ENCODE measurements at places on chromosomes 1 and 21.

DNA sequence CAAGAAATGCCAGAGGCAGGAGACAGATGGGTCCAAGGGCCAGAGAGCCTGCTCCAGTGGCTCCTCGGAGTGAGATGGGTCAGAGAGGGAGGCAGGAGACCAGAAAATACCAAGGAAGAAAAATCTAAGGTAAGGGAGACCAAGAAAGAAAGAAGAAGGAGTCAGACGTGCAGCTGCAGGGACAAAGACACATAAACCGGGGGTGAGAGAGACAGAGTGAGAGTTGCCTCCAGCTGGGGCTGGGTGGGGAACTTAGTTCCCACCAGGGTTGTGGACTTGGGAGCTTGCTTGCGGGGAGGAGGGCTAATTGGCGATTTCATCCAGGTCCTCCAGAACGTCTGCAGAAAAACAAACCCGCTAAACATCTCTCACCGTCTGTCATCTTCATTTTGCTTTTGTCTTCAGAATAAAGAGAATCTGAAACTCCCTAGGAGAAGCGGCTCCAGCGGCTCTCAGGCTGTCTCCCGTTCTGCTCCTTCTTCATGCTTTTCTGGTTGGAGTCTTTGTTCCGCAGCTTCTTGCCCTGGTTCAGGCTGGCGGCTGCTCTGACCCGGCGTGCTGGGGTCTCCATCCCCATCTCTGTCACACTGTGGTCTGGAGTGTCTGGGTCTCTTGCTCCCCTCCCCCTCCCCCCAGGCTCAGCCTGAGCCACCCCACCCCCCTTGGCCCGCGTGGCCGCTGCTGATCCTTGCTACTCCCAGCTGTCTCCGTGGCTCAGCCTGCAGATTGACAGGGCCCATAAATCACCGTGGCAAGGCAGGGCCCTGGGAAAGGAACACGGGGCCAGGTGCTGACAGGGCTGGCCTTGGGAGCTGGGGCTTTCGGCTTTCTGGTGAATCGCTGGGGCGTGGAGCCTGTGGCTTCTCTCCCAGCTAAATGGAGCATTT, 66.6 kb downstream of the UBIAD1 start:
- peak; percentile 55 for DNase-seq

DNA sequence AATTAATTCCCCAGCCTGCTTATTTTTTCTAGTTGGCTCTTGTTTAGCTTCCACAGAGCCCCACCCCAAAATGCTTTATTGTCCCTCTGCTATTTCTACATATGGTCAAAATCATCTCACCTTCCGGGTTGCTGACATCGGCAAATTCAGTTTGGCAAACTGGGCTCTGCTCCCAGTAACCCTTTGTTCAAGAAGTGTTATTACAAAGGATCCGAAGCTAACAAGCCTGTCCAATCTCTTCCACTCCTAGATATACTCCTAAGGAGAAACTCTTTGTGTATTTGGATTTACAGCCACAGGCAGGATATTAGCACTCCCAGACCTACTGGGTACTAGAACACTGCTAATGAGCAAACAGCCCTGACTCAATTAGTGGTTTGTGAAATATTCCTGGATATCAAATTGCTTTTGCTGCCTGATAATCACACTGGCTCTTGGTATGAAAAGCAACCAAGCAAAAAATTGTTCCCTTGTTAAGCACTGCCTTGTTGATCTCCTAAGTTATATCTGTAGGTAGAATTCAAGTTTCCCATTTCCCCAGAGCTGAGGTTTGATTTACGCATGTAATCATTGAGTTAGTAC, 4.0 kb downstream of the JUN start:
- peak; percentile 21 for DNase-seq

DNA sequence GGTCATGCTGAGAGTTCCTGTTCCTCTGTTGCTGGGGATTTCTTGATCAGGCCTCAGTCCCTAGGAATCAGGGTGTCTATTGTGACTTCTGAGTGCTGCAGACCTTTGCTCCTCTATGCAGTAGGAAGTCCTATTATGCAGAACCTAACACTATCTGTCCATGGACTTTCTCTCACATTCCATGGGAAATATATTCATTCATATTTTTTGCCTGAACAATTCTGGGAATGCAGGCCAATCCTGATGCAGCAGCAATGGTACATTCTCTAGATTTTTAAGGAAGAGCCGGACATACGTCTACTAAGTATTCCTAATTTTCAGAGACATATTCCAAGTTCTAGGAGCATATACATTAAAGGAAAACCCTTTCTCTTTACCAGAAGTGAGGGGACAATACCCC, 61.1 kb upstream of the C1orf87 start:
- no peak for DNase-seq

DNA sequence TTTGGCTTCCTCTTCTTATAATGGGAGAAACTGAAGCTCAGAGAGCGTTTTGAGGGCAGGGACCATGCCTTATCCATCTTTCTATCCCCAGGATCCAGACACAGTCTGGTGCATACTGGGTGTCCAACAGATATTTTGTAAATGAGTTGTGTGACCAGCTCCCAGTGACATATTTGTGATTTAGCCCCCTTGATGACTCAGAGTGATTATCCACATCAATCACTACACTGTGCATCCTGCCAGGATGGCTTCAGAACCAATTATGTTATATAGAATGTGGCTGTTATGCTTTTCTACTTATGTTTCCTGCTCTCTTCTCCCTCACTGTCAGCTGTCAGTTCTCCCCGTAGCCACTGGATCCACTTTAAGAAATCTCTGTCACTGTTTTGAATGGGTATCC, 11.3 kb downstream of the OLFML3 start:
- no peak for DNase-seq

DNA sequence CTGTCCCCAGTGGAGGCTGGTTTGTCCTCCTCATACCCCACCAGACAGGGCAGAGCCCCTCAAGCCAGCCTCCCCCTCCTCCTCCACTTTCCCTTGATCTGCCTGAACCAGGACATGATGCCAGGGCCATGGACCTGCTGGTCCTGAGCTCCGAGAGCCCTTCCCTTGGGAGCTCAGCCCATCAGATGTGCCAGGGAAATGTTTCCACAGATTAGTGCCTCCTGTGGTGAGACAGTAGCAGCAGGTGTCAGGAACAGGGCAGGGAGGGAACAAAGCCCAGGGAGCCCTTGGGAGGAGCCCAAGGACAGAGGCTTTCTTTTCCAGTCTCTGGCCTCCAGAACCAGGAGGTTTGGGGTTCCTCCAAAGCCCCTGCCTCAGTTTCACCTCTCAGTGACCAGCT, 14.6 kb upstream of the SLC41A1 start:
- DNase-seq: no peak

- no peak for DNase-seq
Observed at GRCh38 chr21:33286600-33287456, 20.7 kb downstream of the IL10RB start.

DNA sequence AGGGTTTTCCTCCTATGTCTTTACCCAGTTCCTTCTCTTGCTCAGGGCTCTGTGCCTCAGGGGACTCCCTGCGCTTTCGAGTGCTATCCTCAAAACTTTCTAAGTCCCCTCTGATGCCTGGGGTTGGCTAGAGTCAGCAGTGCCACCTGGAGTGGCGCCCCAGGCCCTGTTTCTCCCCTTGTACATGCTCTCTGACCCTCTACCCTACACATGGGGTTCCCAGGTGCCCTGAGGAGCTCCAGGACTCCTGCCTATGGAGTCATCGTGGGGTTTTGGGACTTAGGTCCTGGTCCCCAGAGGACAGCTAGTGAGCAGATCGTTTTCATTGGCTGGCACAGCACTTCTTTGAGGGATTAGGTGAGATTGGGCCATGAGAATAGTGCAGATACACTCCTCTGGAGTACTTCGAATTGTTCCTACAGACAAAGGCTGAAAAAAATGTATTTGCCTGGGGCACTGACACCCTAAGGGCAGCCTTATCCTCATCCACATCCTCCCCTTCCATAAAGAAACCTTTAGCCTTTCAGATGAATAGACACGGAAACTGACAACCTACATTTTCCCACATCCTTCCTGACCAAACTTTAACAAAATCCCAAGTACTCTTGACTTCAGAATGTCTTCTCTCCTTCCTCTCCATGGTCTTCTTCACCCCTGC, 41.5 kb downstream of the LGR6 start:
- no peak for DNase-seq

GRCh38 chr1:110190282-110190929, 19.7 kb upstream of the KCNC4 start:
- peak; percentile 82 for DNase-seq

- DNase-seq: no peak
Observed at GRCh38 chr1:234206651-234207284, 166.5 kb upstream of the COA6 start.

DNA sequence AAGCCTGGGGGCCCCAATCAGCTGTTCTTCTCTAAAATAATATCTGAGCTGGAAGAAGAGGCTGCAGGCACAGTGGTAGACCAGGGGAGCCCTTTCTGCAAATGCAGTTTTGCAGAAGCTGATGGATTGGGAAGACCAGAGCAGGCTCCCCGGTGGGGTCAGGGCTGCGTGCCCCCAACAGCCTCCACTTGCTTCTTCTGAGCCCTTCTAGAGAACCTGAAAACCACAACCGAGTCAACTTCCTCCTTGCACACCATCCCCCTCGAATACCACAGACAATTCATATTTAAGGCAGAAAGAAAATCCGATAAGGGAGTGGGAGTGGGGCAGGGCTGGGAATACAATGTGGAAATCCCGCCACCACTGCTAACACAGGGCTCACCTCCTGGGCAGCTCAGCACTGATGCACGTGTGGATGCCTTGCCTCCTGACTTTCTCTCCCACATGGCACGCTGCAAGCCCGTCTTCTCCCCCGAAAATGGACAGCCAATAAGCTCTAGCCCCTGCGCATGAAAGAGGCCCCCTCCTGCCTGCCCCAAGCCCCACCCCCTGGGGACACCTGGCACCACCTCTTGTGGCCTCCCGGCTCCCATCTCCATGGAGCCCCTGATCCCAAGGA, 25.4 kb upstream of the ALDH4A1 start:
- DNase-seq: no peak

GRCh38 chr1:65724151-65724550, 68.5 kb upstream of the PDE4B start:
- DNase-seq: peak; percentile 12

DNA sequence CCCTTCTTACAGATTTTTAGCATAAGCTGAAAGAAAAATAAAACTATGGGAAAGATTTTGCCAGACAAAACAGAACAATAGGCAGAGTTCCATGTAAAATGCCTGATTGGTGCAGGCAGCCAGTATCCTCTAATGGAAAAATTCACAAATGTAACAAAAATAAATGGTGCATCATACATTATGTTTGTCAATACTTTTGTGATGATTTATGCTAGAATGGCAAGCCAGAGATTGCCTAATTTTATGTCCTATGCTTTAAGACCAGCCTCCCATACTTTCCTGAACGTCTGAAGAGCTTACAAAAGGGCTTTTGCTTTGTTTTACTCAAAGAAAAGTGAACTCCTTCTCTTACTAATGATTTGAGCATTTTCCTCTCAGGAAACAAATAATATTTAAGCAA, 81.5 kb upstream of the KCNJ15 start:
- DNase-seq: no peak

DNA sequence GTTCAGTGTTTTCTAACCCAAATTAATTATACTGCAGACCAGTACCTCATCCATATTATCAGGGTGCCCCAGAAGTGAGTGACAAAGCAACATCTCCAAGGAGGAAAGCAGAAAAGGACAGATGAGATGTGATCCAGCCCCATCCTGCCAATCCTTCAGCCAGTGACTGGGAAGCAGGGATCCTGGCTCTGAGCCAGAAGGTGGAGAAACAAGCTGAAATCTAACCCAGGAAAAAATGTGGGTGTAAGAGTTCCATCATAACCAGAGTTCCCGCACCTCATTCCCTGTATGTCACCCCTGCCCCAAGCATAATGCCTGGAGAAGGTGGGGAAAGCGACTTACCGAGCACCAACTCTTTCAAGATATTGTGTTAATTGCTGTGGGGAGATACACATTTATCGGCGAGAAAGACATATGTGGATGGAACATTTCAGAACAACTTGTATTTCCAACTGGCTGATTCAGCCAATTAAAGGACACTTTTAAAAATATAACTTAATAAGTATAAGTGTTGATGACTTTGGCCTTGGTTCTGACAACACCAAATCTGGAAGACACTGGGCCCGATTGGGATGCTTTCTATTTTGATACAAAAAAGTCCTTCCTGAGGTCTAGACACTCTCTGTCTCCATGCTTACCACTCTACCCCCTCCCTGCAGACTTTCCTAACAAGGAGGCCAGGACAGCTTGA, 14.9 kb downstream of the PLEKHA6 start:
- DNase-seq: no peak

DNA sequence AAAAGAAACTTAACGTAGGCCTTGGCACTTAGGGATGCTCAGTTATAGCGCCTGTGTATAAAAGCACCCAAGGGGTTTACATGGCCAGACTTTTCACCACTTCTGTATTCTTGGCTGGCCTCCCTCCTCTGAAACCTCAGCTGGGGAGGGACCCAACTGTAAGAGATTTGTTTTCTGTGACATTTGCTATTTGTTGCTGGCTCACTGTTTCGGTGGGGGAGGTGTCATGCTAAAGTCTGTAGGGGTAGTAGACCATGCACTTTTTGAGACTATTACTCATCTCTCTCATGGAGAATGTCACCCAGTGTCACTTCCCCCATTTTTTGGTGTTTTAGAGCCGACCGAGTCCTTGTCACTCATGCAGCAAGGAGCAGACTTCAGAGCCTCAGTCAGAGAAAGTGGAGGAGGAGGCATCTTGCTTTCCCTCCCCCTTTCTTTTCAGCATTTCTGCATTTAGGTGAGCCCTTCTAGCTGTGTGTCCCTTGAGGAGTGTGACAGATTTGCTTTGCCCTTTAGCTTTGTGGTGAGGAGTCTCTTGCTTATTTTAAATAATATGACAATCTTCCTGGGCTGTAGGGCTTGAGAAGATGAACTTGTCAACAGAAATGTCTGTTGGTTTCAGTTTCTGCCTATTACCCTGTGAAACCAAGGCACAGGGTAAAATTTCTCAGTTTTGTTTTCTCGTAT, 160.1 kb downstream of the FASLG start:
- no peak for DNase-seq

DNA sequence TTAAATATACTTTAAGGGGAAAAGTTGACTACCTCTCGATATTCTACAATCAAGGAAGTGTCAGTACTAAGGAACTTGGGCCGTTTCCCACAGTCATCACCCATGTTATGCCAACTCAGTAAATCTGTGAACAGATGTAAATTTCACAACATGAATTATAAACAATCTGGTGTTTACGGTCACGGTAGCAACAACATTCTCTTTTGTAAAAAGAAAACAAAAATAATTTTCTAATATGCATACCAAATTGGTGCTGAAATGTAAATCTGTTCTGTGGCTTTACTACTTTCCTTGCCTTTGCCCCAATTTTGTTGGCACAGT, 1.2 kb downstream of the SH3GLB1 start:
- peak; percentile 48 for DNase-seq

- DNase-seq: no peak
Observed at GRCh38 chr1:185402930-185403329, 85.9 kb upstream of the IVNS1ABP start.

GRCh38 chr1:87814573-87814972, 485.9 kb downstream of the LMO4 start:
- no peak for DNase-seq

GRCh38 chr1:59690171-59690930, 124.4 kb upstream of the HOOK1 start:
- DNase-seq: no peak

DNA sequence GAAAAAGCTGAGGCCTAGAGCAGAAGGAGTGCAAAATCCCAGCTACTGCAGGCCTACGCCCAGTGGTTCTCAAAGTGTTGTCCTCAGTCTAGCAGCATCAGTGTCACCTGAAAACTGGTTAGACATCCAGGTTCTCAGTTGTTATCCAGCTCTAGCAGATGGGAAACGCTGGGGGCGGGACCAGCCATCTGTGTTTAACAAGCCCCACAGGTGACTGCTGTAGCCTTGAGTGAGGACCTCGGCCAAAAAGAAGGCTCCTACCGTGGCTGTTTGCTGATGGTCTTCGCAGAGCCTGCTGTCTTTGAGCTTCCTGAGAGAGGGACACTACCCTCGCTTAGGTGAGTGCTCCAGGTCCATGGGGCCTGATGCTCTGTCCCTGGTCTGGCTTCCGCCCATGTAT, 69.7 kb downstream of the LRRN2 start:
- peak; percentile 55 for DNase-seq

Measured in NCI-H1694 treated with DMSO at 0.1 percent for 48 hours (cell line).